ENCODE measurements at places on chromosomes 5 and 9.

DNA sequence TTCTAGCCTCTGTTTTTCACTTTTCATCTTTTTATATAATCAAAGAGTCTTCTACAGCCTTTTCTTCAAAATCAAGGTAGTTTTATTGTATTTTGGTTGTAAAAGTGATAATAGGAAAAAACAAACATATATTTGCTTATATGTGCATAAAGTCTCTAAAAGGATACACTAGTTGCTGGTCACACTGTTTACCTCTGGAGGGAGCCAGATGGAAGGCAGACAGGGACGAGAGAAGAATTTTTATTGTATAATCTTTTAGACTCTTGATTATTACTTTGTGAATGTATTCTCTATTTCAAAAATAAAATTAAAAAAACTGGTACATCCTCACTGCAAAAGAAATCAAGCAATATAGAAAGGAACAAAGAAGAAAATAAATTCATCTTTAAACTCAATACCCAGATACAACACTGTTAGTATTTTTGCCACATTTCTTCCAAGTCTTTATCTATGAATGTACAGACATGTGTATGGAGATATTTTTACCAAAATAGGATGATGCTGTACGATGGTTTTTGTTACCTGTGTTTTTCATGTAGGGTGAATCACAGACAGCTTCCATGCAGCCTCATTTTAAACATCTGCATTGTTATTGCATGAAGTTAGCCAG, 6.1 kb upstream of the RNF183 start:
- peak; percentile 58 for DNase-seq

GRCh38 chr5:178469011-178469974, 120.9 kb downstream of the COL23A1 start:
- DNase-seq = no peak

GRCh38 chr5:134077926-134078580, 36.4 kb upstream of the TCF7 start:
- DNase-seq = no peak

GRCh38 chr5:91177639-91178038, 205.5 kb downstream of the ARRDC3 start:
- no peak for DNase-seq

DNA sequence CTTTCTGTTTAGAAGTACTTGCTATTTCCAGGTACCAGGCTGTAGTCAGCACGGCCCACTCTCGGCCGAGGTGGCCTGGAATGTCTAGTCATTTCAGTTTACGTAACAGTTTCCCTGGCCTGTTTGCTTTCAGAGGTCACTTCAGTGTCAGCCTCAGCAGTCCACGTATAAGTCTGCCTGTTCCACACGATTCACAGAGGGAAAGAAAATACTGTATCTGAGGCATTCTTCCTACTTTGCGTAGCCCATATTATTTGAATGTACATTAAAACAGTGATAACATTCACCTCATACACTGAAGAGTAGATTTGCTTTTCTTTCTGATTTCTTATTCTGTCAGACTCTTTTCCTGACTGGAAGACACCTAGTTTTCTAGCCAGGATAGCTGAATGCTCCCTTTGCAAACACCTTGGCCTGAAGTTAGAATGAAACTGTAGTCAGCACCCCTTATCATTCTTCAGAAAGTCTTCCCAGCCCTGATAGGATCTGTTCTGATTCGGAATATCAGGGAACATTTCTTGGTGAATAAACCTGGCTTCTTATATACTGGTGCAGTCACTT, 140.9 kb downstream of the AOPEP start:
- DNase-seq = peak; percentile 41

DNA sequence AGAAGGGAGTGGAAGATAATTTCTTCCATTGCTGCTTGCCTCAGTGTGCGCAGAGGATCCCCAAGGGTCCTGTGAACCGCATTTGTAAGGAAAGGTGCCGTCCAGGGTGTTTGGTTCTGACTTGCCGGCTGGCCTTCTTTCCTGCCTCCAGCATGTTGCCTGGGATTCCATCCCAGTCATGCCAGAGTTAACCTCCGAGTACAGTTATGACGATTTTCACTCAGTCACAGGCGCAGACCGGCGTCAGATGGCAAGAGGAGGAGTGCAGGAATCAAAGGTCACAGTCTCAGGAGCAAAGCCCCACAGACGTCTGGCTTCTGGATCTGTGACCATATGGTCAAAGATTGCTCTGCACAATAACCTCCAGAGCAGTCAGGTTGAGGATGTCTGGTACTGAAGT, 5.9 kb upstream of the GADD45G start:
- DNase-seq = no peak

DNA sequence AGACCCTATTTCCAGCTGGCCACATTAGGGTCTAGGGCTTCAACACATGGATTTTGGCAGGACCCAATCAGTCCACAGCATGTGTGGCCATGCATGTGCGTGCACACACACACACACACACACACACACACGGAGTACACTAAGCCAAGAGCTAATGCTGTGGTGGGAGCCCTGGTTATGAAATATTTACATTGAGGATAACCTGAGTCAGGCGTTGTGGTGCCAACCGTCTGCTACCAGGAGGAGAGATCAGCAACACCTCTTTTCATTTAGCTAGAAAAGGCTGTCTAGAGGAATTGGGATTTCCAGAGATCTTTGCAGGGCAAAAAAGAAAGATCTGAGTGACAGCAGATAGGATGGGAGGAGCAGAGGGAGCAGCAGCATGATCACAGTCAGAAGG, 141.5 kb downstream of the TRPM3 start:
- DNase-seq = no peak

GRCh38 chr5:50763351-50763750, 96.9 kb downstream of the PARP8 start:
- no peak for DNase-seq

DNA sequence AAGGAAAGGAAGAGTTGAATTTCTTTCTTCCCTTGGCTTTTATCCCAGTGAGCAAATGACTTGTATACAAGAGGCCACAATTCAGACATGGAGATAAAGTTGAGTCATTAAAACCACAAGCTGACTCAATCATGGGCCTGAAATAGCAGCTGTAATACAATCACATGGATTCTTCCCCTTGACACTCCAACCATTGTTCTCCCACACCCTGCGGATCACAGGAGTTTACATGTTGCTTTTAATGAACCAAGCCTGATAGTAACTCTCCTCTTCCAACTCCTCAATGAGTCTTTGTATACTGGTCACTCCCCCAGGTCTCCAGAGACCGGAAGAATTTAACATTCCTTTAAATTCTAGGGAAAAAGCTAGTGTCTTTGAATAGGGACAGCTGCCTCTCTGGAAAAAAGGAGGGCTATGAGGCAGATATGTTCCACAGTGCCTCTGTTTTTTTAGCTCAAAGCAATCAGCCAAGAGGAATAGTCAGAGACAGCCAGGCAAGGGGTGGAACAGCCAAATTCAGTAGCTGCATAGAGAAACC, 32.4 kb downstream of the PCDHGC5 start:
- DNase-seq = peak; percentile 88

- no peak for DNase-seq
Observed at GRCh38 chr9:103721056-103721455, 373.1 kb upstream of the SMC2 start.

GRCh38 chr5:135878156-135878620, 17.5 kb downstream of the IL9 start:
- no peak for DNase-seq

DNA sequence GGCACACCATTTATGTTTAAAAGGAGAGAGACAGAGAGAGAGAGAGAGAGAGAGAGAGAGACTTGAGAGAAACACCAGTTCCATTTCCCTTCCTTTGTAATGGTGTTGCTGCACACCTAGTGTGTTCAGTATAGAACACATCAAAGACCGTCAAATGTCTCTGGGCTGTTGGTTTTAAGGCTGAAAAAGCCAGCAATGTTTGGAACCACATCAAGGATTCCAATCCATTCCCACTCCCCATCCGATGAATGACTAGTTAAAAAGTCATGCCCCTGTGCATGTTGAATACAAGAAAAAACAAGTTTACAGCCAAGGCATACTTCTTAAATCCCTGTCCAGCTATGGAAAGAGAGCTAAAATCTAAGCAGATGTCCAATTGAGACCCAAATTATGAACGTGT, 83.0 kb upstream of the IFNE start:
- no peak for DNase-seq

GRCh38 chr9:38685535-38685934, 34.4 kb downstream of the FAM240B start:
- no peak for DNase-seq

- no peak for DNase-seq
Observed at GRCh38 chr5:55578771-55579170, 44.0 kb upstream of the PLPP1 start.

DNA sequence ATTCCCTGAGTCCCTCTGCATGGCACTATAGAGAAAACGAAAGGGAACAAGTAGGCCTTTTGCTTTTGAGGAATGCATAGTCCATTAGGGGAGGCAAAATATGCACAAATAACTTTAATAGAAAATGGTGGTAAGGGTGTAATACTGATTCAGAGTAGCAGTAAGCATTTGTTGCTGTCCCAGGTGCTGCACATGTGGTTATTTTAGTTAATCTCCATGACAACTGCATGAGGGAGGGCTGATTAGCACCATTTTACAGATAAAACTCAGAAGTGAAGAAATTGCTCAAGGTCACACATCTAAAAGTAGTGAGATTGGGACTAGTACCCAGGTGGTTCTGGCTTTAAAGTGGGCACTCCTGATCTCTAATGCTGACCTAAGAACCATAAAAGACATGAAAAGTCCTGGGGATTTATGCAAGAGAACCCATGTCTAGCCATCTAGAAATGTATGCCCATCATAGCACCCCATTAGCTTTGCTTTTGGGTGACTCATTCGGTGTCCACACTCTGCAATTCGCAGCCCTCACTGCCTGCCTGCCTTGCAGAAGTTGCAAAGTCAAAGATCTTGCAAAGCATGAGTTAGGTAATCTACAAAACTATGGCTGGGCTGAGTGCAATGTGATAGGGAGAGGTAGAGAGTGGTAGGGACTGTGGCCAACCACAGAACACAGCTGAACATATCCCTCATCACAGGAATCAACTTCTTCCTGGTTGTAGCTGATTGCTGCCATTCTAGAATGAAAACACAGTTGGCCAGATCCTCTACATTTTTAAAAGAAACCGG, 195.2 kb downstream of the PTTG1 start:
- no peak for DNase-seq

- DNase-seq = no peak
Observed at GRCh38 chr9:82490019-82490499, 501.5 kb downstream of the SPATA31D1 start.

GRCh38 chr5:29697785-29698414, 1495.6 kb upstream of the CDH6 start:
- DNase-seq = no peak

- DNase-seq = peak; percentile 35
Observed at GRCh38 chr5:80608731-80609130, 38.7 kb upstream of the ANKRD34B start.

- no peak for DNase-seq
Observed at GRCh38 chr9:76644647-76645250, 119.5 kb upstream of the PCA3 start.

DNA sequence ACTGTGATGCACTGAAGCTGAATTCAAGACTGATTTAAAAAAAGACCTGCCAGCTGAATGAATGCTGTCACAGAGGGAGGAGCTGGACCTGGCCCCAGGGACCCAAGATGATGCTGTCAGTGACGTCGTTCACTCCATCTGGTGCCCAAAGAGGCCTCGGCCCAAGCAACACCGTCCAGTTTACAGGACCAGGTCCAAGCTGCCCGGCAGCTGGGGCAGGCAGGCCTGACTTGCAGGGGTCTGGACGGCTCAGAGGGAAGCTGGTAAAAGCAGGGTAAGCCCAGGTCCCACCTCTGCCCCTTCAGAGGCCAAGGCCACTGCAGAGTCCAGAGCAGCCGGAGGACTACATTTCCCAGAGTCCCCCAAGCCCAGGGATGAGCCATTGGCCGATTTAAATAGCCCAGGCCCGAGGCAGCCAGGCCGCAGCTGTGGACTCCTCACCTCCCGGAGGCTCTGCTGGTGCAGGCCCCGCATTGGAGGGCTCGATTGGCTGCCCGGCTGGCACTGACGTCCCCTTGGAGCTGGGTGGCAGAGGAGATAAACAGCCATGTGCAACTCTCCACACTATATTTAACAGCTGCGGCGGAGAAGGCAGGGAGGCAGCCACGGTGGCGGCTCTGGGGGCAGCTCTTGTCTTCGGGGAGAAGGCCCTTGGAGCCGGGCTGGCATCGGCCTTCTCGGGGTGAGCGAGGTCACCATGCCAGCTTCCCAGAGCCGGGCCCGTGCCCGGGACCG, at the start of gene PLPP7:
Gene PLPP7 (plus strand): TSS at position 423 of the 735 bp plus-strand sequence. CDS start 275 bp downstream, at position 698.
- DNase-seq = peak; percentile 49

GRCh38 chr9:97940233-97940632, 2.3 kb upstream of the HEMGN start:
- no peak for DNase-seq

GRCh38 chr9:36156116-36156515, 13.1 kb upstream of the CCIN start:
- no peak for DNase-seq

- DNase-seq = no peak
Observed at GRCh38 chr5:58025809-58026208, 434.1 kb downstream of the PLK2 start.

Data from suppressor macrophage treated with lipopolysaccharide for 4 hours (primary cell).